ENCODE measurements at places on chromosomes 12 and 14. TPM values are rescaled to one million over a fixed set of nuclear protein-coding genes. Genes with fewer than 3 reads are reported as not detected.
A peak's percentile ranks its signal among the peaks of the same experiment; 100 is the strongest.

DNA sequence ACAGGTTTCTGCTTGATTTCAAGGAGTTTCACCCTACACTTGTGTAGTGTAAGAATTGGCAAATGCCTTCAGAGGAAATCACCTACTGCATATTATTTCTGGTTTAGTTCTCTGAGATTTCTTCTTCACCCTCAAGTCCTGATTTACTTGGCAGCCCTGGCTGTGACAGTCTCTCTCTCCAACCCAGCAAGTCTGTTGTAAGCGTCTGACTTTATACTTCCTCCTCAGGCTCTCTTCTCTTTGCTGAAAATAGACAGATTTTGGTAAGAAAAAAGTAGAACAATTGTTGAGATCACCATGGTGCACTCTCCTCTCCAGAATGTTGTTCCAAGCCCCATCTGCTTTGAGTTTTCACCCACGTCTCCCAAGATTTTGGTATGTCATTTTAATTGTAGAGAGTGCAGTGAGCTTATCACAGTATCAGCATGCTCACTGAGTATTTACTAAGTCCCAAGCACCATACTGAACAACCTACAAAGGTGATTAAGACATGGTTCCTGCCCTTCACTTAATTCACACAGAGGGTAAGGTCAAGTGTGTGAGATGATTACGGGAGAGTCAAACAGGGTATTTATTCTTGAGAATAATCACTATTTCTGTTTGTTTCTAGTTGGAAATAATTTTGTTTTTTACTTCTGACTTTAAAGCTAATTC is 148.7 kb downstream of the MDGA2 start:
- no peak overlapping the region for H3K4me3 ChIP-seq
- no peaks in the 10 kb centered on the region for H3K27me3 ChIP-seq
- H3K27ac ChIP-seq = no peak overlapping the region
- no peaks in the 10 kb centered on the region for H3K36me3 ChIP-seq
- DNase-seq = no peak

DNA sequence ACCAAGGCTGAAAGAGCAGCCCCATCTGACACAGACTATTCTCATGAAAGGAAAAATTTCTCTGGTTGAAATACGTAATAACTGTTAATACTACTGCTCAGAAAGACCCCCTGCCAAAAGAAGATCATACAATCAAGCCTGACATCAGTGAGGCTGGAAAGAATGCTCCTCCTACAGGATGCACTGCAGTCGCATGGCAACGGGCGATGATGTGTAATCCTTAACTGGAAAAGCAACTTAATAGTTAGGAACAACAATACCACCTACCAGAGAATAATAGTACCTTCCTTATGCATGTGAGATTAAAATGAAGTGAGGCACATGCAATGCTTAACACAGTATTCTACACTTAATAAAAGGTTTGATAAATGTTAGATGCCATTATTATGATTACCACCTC is 1.2 kb upstream of the GOLGA5 start:
- peaks cover 18% of the 10 kb centered on the region for H3K27me3 ChIP-seq
- H3K4me3 ChIP-seq = peak overlapping the region; percentile 9
- no peak for DNase-seq
- H3K27ac ChIP-seq = peak overlapping the region; percentile 89
- peaks cover 31% of the 10 kb centered on the region for H3K4me1 ChIP-seq
- peaks cover 17% of the 10 kb centered on the region for H3K36me3 ChIP-seq

DNA sequence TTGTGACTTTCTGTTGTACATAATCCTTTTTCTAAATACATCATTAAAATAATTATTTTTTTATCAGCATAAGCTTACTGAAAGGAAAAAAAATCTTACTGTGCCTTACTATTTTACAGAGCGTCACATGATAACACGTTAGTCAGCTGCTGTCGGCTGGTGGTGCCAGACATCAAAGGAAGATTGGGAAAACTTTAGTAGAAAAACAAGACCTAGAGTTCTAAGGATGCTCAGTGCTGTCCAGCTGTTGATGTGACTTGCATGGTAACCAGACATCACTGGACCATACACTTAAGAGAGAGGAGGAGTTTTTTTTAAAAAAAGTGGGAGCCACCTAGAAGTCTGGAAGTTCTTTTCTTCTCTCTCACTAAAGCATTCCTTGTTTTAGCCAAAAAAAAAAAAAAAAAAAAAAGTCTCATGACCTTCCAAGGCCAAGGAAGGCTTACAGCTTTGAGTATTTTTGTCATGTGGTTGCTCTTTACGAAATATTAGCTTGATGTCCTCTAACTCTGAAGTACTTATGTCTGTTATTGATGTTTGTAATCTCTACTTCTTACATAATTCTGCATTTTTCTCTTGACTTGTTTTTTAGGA is 4.5 kb downstream of the RASSF8 start:
- no peak overlapping the region for H3K4me3 ChIP-seq
- DNase-seq = no peak
- H3K4me1 ChIP-seq = peaks cover 14% of the 10 kb centered on the region
- H3K27ac ChIP-seq = no peak overlapping the region
- no peaks in the 10 kb centered on the region for H3K36me3 ChIP-seq

Gene HNF1A
- total RNA-seq = not detected

GRCh38 chr14:61701946-61702345 is 6.6 kb downstream of the HIF1A start:
- no peaks in the 10 kb centered on the region for H3K27me3 ChIP-seq
- H3K4me1 ChIP-seq = peaks cover 83% of the 10 kb centered on the region
- no peak for DNase-seq
- peak overlapping the region; percentile 52 for H3K27ac ChIP-seq
- peaks cover 33% of the 10 kb centered on the region for H3K36me3 ChIP-seq

- no peak overlapping the region for H3K4me3 ChIP-seq
- H3K36me3 ChIP-seq = peaks cover 36% of the 10 kb centered on the region
- peaks cover 76% of the 10 kb centered on the region for H3K4me1 ChIP-seq
- no peak for DNase-seq
Observed at GRCh38 chr12:92404921-92405320, 259.3 kb upstream of the BTG1 start.

DNA sequence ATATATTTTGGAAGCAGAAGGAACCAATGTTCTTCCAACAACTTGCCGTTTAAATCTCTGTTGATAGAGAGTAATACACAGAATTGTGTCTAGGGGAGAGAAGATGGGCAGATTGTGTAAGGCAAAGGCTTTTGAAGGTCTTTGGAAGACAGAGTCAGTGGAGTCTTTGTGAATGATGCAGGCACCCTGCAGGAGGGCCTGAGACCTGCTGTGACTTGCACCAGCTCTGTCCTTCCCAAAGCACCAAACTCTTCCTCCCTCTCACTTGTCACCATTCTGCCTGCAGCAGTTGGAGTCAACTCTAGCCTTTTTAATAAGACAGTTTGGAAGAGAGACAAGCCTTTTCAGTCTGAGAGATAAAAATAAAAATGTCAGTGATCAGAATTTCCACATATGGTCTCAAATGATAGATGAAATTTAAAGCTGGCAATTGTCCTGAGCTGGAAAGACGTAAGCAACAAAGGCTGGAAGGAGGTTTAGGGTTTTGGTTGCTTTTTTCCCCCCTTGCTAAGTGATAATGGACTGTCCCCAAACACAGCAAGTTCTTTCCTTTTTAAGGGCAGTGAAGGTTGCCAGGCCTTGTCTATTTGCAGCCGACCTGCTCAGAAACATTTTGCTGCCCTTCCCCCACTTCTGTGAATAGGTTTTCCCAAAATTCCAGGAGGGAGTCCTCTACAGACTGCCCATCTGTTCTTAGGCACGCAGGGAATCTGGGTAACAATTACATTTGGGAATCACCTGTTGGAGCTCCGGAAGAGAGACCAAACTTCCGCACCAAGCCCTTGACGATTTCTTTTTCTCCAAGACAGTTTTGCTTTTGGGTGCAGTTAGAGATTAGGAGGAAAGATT is 103.0 kb upstream of the NTF3 start:
- H3K27ac ChIP-seq = no peak overlapping the region
- no peaks in the 10 kb centered on the region for H3K36me3 ChIP-seq

- H3K27me3 ChIP-seq = no peaks in the 10 kb centered on the region
- peaks cover 2% of the 10 kb centered on the region for H3K36me3 ChIP-seq
- H3K4me3 ChIP-seq = no peak overlapping the region
- H3K27ac ChIP-seq = no peak overlapping the region
- no peak for DNase-seq
- no peaks in the 10 kb centered on the region for H3K4me1 ChIP-seq
Observed at GRCh38 chr12:109534456-109534855, 38.8 kb downstream of the MMAB start.

DNA sequence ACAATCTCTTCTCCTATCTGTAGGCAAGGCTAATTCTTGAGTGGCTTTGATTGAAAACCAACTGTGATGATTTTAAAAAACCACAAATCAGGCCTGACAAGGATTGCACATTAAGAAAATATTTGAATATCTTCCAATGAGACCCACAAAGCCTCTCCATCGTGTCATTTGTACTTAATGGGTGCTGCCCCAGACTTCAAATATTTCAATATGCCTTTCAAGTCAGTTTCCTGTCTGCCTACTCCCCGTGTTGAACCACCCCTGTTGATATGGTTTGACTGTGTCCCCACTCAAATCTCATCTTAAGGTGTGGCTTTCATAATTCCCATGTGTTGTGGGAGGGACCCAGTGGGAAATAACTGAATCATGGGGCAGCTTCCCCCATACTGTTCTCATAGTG is 159.7 kb upstream of the EGLN3 start:
- H3K27me3 ChIP-seq = peaks cover 46% of the 10 kb centered on the region
- H3K4me3 ChIP-seq = no peak overlapping the region
- no peaks in the 10 kb centered on the region for H3K36me3 ChIP-seq
- no peak overlapping the region for H3K27ac ChIP-seq
- DNase-seq = no peak

DNA sequence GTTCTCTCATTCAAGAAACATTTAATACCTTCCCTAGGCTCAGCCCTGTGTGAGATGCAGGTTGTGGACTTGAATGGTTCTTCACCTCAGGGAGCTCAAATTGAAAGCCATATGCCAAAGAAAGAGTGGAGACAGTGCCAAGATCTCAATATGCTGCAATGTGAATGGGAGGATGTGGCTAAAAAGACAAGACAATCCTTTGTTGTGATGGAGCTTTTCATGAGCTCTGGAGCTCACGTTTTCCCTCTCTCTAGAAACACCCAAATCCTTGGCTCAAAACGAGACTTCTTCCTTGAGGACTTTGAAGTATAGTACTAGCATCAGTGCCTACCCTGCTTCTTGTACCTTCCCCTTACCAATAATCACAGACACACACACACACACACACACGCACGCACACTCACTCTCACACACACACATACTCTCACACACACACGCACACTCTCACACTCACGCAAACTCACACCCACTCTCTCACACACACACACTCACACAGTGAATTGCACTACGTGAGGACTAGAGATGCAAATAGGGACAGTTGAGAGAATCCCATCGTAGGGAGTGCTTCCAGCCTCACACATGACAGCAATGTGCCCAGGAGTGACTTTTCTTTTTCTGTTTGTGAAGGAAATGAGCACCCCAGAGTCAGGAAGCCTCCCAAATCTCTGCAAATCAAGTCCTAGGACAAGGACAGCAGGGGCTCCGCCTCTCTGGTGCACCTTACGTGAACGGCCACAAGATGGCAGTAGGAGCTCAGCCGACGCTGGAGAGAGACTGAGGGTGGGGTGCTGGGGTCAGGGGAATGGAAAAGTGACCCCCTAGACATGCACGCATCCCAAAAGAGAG is 231.4 kb downstream of the PCNX1 start:
- H3K4me1 ChIP-seq = peaks cover 35% of the 10 kb centered on the region
- no peaks in the 10 kb centered on the region for H3K36me3 ChIP-seq
- no peak overlapping the region for H3K4me3 ChIP-seq

DNA sequence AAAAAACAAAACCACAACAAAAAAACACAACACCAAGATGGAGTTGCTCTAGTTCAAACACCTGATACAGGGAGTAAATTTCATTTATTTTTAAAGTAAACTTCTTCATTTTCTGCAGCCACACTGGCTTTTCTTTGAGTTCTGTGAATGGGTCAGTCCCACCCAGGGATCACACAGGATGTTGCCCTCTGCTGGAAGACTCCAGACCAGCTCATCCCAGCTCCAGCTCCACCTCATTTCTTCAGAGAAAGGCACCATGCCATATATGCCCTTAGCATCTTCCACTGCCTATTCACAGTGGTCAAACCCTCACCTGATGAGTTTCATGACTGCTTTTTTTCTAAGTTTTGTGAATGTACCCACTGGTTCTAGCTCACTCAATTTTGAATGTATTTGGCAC is 8.0 kb downstream of the GLIPR1 start:
- H3K4me1 ChIP-seq = peaks cover 32% of the 10 kb centered on the region
- DNase-seq = no peak
- H3K4me3 ChIP-seq = no peak overlapping the region
- no peak overlapping the region for H3K27ac ChIP-seq

Gene APOF
- not detected for total RNA-seq

DNA sequence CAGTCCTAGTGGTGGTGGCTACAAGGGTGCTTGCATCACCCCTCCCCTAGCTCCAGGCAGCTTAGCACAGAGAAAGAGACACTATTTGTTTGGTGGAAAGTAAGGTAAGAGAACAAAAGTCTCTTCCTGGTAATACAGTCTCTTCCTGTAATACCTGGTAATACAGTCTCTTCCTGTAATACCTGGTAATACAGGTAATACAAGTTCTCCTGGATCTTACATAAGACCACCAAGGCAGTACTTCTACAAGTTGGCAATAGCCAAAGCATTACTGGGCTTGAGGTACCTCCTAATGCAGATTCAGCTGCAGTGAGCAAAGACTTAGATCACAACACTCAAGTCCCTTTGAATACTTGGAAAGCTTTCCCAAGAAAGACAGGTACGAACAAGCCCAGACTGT is 77.0 kb downstream of the CATSPERB start:
- H3K36me3 ChIP-seq = peaks cover 4% of the 10 kb centered on the region
- peaks cover 7% of the 10 kb centered on the region for H3K4me1 ChIP-seq
- no peak for DNase-seq
- no peak overlapping the region for H3K27ac ChIP-seq
- H3K4me3 ChIP-seq = no peak overlapping the region
- H3K27me3 ChIP-seq = no peaks in the 10 kb centered on the region

GRCh38 chr12:9702255-9702654 is 30.6 kb downstream of the CLECL1 start:
- peak overlapping the region; percentile 59 for H3K4me3 ChIP-seq
- no peaks in the 10 kb centered on the region for H3K27me3 ChIP-seq
- peaks cover 77% of the 10 kb centered on the region for H3K4me1 ChIP-seq
- peak overlapping the region; percentile 92 for H3K27ac ChIP-seq
- H3K36me3 ChIP-seq = peaks cover 60% of the 10 kb centered on the region

Gene ACSS3
- not detected for total RNA-seq

DNA sequence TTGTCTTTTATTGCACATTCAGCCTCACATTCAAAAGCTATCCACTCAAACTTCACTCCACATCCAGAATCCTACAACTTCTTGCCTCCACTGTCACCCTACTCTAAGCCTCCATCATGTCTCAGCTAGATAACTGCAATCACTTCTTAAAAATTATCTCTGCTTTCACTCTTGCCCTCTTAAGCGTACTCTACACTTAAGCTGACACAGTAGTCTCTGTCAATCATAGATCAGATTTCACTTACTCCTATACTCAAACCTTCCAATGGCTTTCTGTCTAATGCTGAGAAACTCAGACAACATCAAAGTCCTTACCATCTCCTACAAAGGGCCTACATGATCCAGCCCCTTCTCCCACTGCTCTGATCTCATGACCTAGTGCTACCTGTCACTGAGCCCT is 304.1 kb downstream of the ITPR2 start:
- peaks cover 20% of the 10 kb centered on the region for H3K36me3 ChIP-seq
- no peaks in the 10 kb centered on the region for H3K27me3 ChIP-seq
- H3K27ac ChIP-seq = no peak overlapping the region

Gene AKAP6
- total RNA-seq = 0.67 TPM

Gene LMBR1L
- total RNA-seq = 62.3 TPM
